ENCODE measurements at places on chromosomes 7 and 10. TPM values are rescaled to one million over a fixed set of nuclear protein-coding genes. Genes with fewer than 3 reads are reported as not detected.

DNA sequence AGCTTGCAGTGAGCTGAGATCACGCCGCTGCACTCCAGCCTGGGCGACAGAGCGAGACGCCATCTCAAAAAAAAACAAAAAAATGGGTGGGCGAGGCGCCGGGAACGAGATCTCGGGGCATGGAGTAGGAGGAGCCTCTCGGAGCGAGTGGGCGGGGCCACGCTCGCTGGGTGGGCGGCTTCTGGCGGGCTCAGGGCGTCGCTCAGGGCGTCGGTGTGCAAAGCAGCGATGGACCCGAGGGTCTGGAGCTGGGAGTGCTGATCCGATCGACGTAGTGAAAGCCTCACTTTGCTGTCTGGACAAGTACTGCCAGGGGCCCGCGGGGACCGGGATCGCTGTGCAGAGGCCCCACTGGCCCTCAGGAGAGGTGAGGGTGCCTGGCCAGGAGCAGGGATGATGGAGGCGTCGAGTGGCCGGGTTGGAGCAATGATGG is 22.6 kb upstream of the AMZ1 start:
- peaks cover 14% of the 10 kb centered on the region for H3K36me3 ChIP-seq
- H3K27me3 ChIP-seq: no peaks in the 10 kb centered on the region
- no peak overlapping the region for H3K4me3 ChIP-seq
- no peak overlapping the region for H3K27ac ChIP-seq
- no peak for DNase-seq
- no peaks in the 10 kb centered on the region for H3K4me1 ChIP-seq

DNA sequence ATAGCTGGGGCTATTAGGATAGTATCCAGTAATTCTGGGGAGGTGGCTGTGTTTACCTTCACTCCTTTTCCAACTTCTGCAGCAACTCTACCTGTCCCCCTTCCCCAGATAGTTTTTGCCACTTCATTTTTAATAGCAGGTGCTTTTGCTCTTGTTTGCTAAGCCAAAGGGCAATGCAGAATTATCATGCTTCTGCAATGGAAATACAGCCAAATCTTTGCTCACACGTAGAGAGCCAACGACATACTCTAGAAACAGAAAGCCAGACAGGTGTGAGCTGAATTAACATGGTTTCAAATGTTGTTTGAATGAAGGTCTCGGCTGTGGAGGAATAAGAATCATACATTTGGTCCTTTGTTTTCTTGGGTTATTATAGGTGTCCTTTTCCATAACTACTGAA is 14.4 kb downstream of the PLEKHS1 start:
- H3K27ac ChIP-seq: no peak overlapping the region
- no peaks in the 10 kb centered on the region for H3K4me1 ChIP-seq

- H3K4me1 ChIP-seq: no peaks in the 10 kb centered on the region
- no peak overlapping the region for H3K27ac ChIP-seq
- no peak overlapping the region for H3K4me3 ChIP-seq
- H3K27me3 ChIP-seq: no peaks in the 10 kb centered on the region
- H3K36me3 ChIP-seq: no peaks in the 10 kb centered on the region
Observed at GRCh38 chr10:89669985-89670384, 24.9 kb upstream of the PANK1 start.

GRCh38 chr10:1933215-1933614 is 195.9 kb upstream of the ADARB2 start:
- no peak for DNase-seq
- H3K4me3 ChIP-seq: no peak overlapping the region
- H3K27ac ChIP-seq: no peak overlapping the region
- no peaks in the 10 kb centered on the region for H3K27me3 ChIP-seq

GRCh38 chr10:121592155-121592890 is 5.9 kb downstream of the FGFR2 start:
- no peaks in the 10 kb centered on the region for H3K36me3 ChIP-seq
- DNase-seq: no peak
- no peak overlapping the region for H3K4me3 ChIP-seq
- no peaks in the 10 kb centered on the region for H3K27me3 ChIP-seq
- no peak overlapping the region for H3K27ac ChIP-seq

GRCh38 chr7:128931190-128931798 is 6.4 kb upstream of the IRF5 start:
- H3K4me3 ChIP-seq: no peak overlapping the region
- H3K4me1 ChIP-seq: no peaks in the 10 kb centered on the region
- DNase-seq: no peak
- H3K27ac ChIP-seq: no peak overlapping the region

GRCh38 chr7:32175099-32175498 is 104.9 kb upstream of the PDE1C start:
- no peaks in the 10 kb centered on the region for H3K4me1 ChIP-seq
- DNase-seq: no peak
- no peak overlapping the region for H3K4me3 ChIP-seq
- no peaks in the 10 kb centered on the region for H3K27me3 ChIP-seq

NUTM2A gene
- 0.81 TPM for total RNA-seq

PPA1 gene
- total RNA-seq: 76.1 TPM
